ENCODE measurements at places on chromosomes 12 and 14.

- no peak for DNase-seq
Measured at GRCh38 chr14:26414103-26414502, 183.7 kb downstream of the NOVA1 start.

DNA sequence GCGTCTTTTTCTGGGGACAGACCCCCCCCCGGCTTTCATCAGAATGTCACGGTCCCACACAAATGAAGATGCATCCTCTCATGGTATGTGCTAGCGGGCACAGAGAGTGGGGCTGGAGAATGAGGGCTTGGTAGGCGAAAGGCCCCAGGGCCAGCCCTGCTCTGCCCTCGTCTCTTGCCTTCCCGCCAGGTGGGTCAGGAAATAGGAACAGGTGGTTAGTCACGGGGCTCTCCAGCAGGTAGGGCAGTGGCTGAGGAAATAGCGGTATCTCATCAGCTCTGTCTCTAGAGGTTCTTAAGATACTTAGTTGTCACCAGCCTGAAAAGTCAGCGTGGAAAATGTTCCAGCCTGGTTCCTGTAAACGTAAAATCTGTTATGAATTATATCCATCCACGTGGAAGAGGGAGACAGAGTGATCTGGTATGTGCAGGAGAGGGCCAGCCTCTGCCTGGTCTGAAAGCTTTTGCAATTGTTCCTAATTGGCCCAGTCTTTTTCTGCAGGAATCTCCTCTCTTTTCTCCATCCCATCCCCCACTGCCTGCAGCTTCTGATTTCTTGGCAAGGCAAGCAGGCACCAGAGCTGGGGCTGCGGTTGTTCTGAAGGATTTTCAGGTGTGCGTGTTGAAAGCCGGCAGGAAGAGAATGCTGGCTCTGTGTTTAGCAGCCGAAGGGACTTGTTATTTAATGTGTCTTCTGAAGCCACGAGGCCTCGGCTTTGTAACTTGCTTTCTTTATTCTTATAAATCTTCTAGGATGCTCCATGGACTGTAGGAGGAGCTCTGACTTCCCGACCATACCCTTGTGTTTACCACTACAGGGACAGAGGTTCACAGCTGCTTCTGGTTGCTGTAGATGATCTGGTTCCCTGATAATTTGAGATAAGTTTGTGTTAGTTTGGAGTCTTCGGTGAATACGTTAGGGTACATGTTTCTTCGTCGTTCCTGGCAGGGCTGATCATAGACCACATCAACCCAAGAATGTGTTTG lies 131.1 kb downstream of the CACNA1C start:
- DNase-seq: no peak

DNA sequence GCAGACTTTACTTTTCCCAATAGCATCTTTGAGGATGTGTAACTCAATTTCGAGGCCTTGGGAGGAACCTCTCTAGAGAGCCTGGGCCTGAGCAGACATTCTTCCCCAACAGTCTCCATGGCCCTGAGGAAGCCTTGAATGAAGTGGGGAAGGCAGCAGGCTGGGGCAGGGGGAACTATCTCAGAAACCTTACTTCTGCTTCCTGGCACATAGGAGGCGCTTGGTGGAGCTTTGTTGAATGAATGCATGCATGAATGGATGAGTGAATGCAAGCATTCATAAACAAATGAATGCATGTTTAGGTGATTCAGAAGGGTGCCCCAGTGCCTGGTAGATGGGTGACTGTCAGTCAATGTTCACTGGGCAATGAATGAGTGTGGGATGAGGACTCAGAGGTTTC lies 58.3 kb downstream of the GALNT16 start:
- no peak for DNase-seq

DNA sequence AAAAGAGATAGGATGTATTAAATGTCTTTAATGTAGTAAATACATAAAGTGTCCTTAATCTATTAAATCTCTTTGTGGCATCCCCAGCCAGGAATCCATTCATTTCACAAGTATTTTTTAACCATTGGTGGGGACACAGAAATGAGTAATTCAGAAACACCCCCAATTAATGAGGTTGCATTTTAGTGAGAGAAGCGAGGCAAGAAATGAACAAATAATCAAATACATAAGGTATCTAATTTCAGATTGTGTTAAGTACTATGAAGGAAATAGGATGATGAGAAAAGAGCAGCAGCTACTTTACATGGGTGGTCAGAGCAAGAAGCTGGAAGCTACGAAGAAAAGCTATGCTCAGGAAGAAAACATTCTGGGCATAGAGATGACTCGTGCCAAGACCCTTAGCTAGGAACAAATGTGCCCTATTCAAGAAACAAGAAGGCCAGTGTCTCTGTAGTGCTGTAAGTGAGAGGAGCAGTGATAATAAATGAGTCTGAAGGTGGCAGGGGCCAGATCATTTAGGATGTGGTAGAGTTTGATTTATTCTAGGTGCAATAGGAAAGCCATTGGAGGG lies 60.5 kb upstream of the IGF1 start:
- no peak for DNase-seq

GRCh38 chr12:29072631-29073030 lies 76.4 kb upstream of the FAR2 start:
- DNase-seq: no peak

GRCh38 chr12:64534672-64535199 lies 75.6 kb upstream of the RASSF3 start:
- no peak for DNase-seq

DNA sequence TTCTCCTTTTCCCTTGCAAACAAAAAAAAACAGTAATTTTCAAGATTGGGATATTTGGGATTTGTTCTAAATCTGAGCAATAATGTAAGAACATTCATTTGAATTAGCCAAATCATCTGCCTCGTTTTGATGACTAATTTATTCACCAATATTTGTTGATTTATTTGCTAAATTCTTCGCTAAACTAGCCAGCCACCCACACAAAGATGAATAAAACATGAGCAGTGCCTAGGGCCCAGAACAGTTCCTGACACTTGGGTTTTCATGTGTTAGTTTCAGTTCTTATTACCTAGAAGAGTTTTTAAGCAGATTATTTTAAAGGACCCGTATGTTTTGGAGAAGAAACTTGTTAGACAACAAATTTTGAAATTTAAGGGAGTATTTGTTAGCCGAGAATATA lies 1.4 kb downstream of the ETNK1 start:
- DNase-seq: no peak

Measured in NCI-H1105 treated with DMSO at 0.1 percent for 48 hours (cell line).